ENCODE measurements at places on chromosomes 16 and 17.

- no peak for DNase-seq
Measured at GRCh38 chr16:78812582-78812981, 713.1 kb downstream of the WWOX start.

DNA sequence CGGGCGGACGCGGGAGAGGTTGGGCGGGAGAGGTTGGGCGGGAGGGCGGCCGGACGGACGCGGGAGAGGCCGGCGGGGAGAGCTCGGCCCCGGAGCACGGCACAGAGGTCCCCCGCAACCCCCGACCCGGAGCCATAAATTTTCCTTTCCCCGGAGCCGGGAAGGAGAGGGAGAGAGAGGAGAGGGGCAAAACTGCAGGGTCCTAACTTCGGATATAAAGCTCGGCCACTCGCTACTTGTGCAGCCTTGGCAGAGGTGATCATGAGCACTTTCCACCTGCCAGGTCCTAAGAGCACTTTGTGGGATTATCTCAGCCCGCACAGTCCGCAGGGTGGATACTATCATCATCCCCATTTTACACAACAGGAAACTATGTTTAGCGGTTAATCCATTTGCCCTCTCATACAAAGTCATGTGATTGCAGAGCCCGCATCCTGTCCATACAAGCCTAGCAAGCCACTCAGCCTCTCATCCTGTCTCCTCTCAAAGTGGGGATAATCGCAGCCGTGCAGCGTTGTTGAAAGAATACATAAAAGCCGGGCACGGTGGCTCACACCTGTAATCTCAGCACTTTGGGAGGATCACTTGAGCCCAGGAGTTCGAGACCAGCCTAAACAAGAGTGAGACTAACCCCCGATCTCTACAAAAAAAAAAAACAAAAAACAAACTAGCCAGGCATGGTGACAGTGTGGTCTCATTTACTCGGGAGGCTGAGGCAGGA is 780 bp upstream of the DCAKD start:
- DNase-seq: no peak

DNA sequence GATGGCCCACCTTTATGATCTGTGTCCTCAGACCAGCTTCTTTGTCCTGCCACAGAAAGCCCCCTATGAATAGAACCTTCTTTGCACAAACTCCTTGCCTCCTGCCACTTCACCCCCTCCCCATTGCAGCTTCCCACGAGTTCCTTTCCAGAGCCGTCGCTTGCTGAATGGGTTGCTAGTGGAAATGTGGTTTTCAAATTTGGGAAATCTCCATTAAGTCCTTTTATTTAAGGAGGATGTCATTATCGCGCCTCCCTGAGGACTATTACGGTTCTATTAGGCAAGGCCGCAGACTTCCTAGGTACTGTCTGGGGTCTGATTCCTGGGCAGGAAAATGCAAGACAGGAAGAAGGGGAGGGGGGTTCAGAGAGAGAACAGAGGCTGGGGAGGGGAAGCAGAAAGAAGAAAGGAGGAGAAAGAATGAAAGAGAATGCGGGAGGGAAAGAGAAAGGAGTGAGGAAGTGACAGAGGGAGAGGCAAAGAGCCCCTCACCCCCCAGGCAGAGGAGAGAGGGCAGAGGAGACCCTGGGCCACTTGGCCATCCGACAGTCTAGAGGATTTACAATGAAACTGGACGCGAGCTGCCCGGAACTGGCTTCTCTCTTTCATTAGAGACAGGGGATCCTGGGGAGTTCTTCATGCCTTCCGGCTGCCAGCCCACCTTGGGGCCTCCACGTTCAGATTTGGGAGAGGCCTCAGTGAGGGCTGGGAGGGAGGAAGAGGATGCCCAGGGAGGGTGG is 31.7 kb upstream of the ETV4 start:
- DNase-seq: no peak

DNA sequence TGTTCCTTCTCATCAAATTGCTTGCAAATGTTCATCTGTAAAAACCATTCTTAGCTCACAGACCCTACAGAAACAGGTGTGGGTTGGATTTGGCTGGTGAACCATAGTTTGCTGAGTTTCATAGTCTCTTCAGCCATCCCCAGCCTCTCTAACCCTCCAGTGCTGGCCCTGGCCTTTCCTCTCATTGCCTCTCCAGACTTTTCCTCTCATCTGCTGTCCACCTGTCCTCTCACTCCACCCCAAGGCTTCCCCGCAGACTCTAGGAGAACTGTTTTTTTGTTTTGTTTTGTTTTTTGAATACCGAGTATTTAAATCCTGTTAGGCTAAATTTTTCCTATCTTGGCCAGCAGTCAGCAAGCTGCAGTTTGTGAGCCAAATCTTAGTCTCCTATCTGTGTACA is 41.1 kb downstream of the MEOX1 start:
- DNase-seq: no peak

DNA sequence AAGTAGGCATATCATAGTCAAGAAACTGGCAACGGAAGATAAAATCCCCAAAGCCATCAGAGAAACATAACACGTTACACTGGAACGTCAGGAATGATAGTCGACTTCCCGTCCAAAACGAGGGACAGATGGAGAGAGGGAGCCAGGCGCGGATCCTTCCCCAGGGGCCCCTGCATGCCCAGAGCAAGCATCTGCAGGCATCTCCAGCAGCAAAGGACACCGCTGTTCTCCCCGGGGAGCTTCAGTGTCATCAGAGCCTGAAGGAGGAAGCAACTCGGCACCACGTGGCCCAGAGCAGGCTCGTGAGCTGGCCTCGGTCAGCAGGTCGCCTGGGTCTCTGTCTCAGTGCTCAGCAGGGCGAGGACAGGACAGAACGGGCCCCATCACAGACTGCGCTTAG is 50.1 kb downstream of the LMF1 start:
- DNase-seq: no peak

DNA sequence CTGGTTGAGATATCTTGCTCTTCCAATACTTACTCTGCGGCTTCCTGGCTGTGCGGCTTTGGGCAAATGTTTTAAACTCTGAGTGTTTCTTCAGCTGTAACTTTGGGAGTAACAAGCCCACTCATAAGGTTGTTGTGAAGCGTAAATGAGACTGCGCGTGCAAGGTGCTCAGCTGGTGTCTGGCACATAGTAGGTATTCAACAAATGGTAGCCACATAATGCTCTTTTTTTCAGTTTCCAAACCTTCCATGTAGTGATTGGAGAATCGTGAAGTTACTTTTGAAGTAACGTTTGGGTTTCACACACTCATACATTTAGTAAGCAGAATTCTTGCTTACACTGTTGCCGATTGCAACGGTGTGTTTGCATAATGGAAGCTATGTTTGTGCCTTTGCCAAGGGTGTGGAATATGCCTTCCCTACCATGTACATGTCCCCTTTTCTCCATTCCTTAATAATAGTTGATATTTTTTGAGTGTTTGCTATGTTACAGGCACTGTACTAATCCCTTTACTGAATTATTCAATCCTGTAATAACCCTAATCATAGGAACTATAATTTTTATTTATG is 829 bp downstream of the DHRS7B start:
- no peak for DNase-seq

DNA sequence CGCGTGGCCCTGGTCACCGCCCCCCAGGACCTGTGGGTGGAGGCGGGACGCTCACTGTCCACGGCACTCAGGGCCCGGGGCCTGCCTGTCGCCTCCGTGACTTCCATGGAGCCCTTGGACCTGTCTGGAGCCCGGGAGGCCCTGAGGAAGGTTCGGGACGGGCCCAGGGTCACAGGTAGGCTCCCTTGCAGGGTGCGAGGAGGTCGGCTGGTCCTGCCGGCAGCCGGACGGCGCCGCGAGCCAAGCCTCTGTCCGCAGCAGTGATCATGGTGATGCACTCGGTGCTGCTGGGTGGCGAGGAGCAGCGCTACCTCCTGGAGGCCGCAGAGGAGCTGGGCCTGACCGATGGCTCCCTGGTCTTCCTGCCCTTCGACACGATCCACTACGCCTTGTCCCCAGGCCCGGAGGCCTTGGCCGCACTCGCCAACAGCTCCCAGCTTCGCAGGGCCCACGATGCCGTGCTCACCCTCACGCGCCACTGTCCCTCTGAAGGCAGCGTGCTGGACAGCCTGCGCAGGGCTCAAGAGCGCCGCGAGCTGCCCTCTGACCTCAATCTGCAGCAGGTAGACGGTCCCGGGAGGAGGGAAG is 1.3 kb downstream of the GUCY2D start:
- no peak for DNase-seq

GRCh38 chr17:44438636-44439035 is 49.2 kb upstream of the ITGA2B start:
- DNase-seq: no peak

DNA sequence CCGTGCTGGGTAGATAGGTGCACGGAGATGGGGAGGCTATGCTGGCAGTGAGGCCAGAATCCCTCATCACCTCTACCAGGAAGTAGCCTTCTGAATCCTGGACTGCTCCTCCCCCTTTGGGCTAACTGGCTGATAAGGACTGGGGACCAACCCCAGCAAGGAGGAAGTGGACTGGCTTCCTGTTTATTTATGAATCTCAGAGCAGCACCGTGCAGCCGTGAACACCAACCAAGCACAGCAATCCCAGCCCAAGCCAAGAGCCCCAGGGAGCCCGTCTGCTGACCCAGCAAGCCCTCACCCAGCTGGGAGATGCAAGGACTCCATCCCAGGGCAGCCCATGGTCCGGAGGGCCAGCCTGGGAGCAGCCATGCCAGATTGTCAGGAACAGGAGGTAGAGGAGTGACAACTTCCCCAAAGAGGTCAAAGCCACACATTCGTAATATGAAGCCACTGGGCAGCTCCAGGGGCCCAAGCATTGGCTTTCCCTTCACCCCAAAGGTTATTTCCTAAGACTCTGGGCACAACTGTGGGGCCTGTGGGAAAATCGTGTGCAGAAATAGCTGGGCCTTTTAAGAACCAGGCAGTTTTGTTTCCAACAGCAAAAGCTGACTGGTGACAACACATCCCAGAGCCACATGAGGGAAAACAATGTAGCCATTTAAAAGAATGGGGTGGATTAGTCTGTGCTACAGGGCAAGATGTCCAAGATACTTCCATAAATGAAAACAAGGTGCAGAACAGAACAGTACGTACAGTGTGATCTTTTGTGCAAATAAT is 23.9 kb downstream of the PHB1 start:
- no peak for DNase-seq

- no peak for DNase-seq
Measured at GRCh38 chr17:58153046-58153445, 4.9 kb downstream of the OR4D1 start.

Data from AG04450 (cell line).